ENCODE measurements at places on chromosomes 1 and 21. TPM values are rescaled to one million over a fixed set of nuclear protein-coding genes. Genes with fewer than 3 reads are reported as not detected.

- DNase-seq: peak; percentile 61
Observed at GRCh38 chr21:33824156-33824941, 91.3 kb downstream of the ATP5PO start.

DNA sequence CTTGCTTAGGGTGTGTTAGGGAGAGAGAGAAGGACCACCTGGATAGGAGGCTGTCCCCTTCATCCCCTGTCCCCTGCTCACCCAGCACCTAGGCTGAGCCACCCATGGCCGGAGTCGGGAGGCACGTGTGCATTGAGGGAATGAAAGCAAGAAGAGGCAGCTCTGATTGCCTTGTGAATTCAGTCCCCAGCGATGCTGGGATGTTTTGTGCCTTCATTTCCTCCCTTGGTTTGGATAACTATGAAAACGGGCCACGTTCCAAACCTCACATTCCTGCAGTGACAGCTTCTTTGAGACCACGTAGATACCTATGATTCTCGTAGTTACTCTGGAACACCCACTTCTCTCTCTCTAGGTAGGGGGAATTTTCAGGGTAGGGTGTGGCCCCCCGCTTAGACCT lies 67.1 kb downstream of the MAN1C1 start:
- peak; percentile 83 for DNase-seq

DNA sequence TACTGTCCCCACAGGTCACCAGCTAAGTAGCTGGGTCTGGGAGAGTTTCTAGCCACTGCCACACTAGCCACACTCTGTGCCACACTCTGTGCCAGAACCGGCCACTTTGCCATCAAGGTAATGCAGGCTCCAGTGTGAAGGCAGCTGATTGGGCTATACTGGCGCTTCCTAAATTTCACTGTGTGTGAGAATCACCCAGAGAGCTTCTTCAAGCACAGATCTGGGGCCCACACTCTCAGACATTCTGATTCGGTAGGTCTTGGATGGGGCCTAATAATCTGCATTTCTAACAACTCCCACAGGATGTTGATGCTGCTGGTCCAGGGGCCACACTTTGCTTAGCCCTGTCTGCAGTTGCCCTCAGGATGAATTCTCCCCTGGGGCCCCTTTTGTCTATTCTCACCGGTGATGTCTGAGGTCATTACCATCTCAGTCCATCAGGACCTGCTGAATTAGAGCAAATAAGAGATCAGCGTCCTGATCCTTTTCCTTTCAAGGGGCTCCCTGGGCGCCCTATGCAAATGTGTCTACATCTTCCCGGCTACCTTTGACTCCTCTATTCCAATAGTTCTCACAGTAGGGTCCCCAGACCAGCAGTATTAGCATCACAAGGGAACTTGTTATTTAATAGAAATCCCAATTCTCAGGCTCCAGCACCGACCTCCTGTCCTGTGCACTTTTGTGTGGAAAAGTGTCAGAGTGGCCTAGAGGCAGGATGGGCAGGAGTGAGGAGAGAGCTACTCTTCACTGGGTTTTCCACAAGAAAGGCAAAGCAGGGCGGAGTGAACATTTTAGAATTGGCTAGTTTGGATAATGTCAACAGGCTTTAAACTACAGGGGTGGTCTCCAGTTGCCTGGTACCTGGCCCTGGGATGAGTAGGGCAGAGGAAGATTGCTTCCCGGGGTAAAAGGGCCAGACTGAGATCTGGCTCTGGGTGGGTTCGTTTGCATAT lies 24.7 kb upstream of the LRRN2 start:
- DNase-seq: no peak

- no peak for DNase-seq
Observed at GRCh38 chr21:43676391-43676790, 17.0 kb downstream of the RRP1B start.

GRCh38 chr1:65229754-65230339 lies 79.5 kb upstream of the DNAJC6 start:
- DNase-seq: no peak

The LCK gene
- total RNA-seq: 0.12 TPM

DNA sequence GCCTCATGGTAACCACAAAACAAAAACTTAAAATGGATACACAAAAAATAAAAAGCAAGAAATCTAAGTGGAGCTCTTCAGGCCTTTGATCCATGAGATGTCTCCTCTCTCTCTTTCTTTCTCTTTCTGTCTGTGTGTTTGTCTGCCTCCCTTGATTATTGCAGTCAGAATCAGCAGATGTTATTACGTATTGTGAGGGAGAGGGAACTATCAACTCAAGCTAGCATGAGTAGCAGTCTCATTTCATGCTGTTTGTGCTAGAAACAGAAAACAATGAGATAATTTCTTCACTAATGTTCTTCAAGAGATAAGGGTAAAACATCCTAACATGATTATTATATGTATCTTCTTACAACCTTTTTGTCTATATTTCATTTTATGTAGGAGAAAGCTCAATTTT lies 103.7 kb upstream of the PDC start:
- peak; percentile 38 for DNase-seq

All from M059J (cell line).